ENCODE measurements at places on chromosomes 4 and X.

DNA sequence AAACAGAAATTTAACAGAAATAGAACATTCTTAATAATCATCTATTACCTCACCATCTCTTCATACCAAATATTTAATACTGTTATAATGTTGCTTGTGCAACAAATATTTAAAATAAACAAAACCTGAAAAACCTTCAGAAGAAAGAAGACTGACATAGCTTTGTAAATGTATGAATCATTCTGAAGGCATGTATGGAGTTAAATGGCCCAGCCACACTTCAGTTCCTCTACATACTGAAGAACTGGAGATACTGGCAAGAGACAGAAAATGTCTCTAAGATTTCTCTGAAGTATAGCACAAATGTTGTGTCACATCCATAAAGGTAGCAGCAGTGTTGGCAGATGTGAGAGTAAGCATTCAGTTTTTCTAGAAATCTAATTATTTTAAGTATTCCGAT lies 275.3 kb upstream of the FGF13 start:
- no peak for DNase-seq

DNA sequence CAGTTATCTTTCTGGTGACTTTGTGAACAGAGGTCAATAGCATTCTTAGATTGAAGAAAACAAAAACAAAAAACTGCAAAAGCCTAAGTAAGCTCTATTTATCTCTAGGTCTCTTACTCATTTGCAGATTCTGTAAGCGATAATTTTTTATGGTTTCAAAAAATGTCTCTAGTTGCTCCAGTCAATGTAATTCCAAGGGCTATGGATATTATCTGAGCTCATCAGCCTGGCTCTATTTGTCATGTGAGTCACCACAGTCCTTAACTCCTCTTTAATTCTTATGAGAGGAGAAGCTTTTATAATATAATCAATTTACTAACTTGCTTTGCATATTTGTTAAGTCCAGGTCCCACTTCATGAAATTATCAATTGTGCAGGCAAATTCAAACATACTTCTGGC lies 79.1 kb downstream of the NPFFR2 start:
- DNase-seq: no peak

DNA sequence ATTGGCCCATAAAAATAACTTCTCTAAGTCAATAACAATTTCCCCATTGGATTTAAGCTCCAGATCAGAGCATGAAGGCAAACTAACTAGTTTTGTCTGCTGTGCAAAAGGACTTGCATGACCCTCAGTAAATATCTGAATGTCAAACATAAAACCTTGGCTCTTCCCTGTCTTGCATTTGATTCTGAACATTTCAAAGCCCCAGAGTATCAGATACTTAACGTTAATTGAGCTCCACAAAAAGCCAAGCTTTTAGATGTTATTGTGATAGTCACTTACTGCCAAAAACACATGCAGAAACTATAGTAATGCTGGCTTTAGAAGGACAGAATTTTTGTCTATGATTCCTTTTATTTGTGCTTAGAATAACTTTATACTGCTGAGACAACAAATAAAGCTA lies 664.2 kb downstream of the ADGRL3 start:
- DNase-seq: no peak

- no peak for DNase-seq
Measured at GRCh38 chr4:121168446-121169281, 4.5 kb upstream of the TNIP3 start.

GRCh38 chr4:94621491-94622080 lies 136.2 kb upstream of the BMPR1B start:
- DNase-seq: peak; percentile 5

GRCh38 chrX:22629105-22629725 lies 356.5 kb downstream of the CBLL2 start:
- DNase-seq: no peak

- no peak for DNase-seq
Measured at GRCh38 chr4:99219072-99219471, at the start of gene ADH6. Gene ADH6, minus strand, starts transcription at chr4:99219246. Its CDS starts 94 bp downstream, at chr4:99219152.

DNA sequence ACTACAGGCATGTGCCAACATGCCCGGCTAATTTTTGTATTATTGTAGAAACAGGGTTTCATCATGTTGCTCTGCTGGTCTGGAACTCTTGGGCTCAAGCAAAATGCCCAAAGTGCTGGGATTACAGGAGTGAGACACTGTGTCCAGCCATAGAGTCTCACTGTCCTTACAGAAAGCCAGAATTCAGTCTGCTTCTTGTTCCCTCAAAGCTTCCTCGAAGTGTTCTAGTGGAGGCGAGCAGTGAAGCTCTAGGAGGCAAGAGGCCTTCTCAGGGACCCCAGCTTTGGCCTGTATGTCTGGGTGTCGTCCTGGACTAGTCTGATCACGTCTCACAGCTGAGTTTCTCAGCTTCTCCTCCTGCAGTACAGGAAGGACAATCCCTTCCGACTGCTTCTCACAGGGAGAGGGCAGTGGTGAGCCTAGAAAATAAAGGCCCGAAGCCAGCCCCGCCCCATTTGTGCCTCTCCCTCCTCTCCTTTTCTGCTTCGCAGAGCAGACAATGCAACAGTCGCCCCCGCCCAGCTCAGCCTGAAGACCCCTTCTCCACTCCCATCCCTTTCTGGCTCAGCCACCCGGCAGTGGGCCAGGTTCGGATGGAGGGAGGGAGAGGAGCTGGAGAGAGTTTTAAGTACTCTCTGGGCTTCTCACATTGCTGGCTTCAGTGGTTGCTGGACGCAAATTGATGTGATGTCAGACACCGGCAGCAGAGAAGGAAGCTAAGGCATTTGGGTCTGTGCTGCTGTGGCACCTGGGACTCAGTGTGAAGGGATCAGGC lies 11.1 kb upstream of the FAM3A start:
- DNase-seq: peak; percentile 79

- DNase-seq: no peak
Measured at GRCh38 chr4:47785153-47785552, 52.7 kb downstream of the CORIN start.

DNA sequence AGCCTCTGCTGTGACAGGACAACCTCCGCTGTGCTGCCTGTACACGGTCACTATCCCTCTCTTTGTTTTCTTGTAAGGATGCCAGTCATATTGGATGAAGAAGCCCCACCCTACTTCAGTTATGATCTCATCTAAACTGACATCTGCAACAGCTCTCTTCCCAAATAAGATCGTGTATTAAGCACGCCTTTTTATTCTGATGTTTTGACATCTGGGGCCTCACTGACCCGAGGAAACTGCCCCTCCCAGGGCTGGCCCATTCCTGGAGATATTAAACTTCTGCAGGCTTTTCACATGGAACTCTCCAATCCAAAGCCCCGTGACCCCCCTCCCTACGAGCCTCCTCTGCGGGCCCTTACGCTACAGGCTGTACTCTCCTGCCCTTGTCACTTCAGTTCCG lies 232.0 kb downstream of the ARHGAP10 start:
- no peak for DNase-seq

GRCh38 chr4:96194993-96195392 lies 355.1 kb downstream of the PDHA2 start:
- no peak for DNase-seq

DNA sequence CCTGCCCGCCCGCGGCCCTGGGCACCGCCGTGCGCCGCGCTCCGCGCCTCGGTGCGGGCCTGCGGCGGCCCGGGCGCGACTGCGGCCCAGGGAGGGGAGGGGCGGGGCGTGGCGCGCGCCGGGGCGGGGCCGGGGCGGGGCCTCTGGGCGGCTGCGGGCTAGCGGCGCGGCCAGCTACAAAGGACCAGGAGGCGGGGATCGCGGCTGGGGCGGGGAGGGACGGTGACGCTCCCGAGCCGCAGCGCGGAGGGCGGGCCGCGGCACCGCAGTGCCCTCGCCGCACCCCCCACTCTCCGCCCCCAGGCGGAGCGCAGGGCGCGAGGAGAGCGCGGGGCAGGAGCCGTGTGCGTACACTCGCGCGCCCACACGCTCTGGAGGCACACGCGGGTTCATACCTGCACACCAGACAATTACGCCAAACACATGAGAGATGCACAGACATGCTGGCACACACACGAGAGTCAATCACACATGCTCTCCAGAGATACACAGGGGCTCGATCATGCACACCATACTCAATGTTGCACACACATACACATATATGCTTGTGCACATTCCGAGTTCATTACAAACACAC lies at the start of gene CRMP1:
TSS of gene CRMP1 (minus strand) at position 83 of the 577 bp plus-strand sequence. CDS start 117 bp downstream, outside the sequence.
- no peak for DNase-seq

- no peak for DNase-seq
Measured at GRCh38 chr4:103567591-103567990, 152.2 kb downstream of the TACR3 start.

- DNase-seq: no peak
Measured at GRCh38 chr4:149266301-149266700, 549.3 kb downstream of the IQCM start.

DNA sequence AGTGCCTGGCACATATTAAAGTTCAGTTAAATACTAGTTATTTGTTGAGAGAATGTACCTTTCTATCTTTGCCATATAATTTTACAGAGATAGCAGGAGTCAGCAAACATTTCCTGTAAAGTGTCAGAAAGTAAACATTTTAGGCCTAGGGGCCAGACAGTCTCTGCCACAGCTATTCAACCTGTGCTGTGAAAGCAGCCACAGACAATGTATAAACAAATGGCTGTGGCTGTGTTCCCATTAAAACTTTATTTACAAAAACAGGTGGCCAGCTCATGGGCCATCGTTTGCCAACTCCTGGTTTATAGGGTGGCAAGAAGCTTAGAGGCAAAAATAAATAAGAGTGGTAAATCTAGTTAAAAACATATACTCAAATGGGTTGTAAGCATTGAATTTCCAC lies 34.0 kb upstream of the BRS3 start:
- no peak for DNase-seq

- DNase-seq: no peak
Measured at GRCh38 chrX:48511560-48511959, 2.8 kb downstream of the PORCN start.

DNA sequence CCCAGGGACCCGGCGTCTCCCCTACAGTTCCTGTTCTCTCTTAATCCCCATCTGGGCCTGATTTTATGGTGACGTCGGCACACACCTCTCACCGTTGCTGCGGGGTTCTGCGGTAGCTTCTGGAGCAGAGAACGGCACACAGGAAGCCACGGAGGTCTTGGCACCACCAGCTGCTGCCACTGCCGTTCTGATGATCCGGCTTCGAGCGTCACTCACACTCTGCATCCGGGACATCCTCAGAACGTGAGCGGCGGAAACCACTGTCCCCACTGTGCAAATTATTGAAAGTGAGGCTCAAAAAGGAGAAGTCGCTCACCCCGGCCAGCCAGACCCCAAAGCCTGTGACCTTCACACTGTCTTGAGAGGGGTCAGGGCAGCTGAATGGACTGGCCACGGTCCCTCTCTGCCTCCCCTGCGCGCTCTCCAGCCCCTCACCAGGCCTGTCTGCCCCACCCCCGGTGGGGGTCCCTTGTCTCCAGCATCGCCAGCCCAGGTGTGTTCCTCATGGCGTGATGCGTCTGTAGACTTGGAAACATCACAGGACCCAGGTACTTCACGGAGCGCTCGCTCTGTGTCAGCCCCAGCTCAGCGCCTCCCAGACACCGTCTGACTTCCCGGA lies 201.1 kb downstream of the AFAP1 start:
- no peak for DNase-seq

DNA sequence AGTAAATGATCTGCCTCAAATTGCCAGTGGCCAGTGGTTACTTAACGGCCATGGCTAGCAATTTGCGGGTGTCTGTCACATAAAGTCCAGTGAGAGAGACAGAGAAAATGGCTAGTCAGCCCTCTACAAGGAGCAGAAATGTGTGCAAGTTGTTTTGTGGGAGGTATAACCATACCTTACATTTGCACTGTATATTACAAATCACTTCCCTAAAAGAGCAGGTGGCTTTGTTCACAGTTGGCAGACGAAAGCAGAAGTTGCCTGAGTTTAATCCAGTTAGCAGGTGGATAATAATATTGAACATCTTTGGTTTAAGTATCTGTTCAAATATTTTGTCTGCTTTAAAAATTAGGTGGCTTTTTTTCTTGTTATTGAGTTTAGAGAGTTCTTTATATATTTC lies 15.6 kb downstream of the SRPX start:
- DNase-seq: no peak

DNA sequence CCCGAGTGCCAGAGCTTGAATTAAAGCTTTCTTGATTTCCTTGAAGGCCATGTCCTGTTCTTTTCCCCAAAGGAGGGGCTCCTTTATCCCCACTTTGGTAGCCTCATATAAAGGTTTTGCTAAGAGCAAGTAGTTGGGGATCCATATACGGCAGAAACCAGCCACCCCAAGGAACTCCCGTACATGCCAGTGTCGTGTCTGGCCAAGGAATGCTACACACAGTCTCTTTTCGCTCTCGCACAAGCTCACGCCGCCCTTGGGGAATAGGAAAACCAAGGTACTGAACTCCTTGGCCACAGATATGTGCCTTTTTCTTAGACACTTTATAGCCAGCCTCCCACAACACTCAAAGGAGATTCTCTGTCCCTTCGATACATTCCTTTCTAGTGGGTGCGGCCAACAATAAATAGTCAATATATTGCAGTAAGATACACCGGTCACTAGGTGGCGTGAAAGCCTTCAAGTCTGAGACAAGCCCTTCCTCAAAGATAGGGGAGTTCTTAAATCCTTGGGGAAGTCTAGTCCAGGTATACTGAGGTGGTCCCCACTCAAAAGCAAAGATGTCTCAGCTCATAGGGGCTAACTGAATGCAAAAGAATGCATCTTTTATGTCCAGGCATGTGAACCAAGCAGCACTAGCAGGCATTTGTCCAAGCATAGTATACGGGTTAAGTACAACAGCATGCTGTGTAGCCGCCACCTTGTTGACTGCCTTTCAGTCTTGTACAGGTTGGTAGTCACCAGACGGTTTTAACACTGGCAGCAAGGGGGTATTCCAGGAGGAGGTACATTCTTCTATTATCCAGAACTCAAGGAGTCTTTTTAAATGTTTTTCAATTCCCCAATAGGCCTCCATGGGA lies 57.8 kb upstream of the XAGE1B start:
- peak; percentile 20 for DNase-seq

GRCh38 chr4:7430368-7430964 lies 4.3 kb downstream of the PSAPL1 start:
- DNase-seq: no peak

DNA sequence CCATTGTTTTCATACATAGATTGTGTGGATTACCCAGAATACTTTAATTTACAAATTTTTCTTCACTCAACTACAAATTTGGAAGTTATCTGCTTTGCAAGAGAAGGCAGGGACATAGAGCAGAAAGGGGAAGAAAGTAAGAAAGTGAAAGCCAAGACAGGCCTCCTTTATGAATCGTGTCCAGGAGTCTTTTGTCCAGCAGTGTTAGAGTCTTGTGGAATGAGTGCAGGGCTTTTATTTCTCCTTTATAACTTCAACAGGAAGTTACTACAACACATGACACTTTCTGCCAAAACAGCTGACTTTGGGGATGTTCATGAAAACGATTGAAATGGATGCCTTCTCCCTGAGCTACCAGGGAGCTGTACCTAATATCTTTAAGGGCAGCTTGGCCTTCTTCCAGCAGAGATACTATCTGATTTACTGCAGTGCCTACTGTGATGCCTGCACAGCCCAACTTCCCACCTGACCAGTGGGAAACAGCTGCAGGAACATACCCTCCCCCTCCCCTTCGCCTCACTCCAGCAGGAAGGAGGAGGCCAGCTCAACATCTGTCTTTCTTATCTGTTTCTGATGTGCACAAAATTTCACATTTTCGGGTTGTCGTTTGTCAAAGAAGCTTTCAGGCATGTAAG lies 557.7 kb upstream of the SLIT2 start:
- DNase-seq: no peak

GRCh38 chr4:14277505-14277904 lies 650.0 kb upstream of the BOD1L1 start:
- DNase-seq: no peak

GRCh38 chr4:93303440-93303839 lies 525.1 kb upstream of the ATOH1 start:
- DNase-seq: no peak

- DNase-seq: no peak
Measured at GRCh38 chr4:146191766-146192458, 16.4 kb downstream of the LSM6 start.

Measured in activated CD8-positive, alpha-beta T cell treated with anti-CD3 and anti-CD28 coated beads for 36 hours (primary cell).